ENCODE measurements at places on chromosomes 7 and 10.

DNA sequence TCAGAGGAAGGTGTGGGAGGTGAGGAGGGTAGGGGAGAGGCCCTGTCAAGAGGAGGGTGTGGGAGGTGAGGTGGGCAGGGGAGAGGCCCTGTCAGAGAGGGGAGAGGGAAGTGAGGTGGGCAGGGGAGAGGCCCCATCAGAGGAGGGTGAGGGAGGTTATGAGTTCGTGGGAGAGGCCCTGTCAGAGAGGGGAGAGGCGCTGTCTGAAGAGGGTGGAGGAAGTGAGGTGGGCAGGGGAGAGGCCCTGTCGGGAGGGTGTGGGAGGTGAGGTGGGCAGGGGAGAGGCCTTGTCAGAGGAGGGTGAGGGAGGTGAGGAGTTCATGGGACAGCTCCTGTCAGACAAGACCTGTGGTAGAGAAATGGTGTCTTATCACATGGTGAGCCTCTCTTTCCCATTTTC, 74.4 kb downstream of the INPP5A start:
- no peak for DNase-seq

DNA sequence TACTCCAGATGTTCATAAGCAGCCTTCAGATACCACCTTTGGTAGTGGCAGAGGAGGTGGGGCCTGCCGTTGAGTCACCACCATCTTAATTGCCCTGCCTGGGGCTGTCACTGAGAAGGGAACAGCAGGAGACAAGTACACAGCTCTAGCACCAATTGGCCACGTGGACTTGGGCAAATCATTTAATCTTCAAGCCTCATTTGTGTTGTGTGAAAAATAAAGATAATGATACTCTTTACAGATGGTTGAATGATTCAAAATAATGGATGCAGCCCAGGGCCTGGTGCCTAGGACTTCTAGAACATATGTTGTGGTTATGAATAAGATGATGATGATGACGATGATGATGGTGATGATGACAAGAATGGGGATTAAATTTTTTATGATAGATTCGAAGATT, 111.9 kb upstream of the ADAM12 start:
- no peak for DNase-seq

- DNase-seq: no peak
Observed at GRCh38 chr7:86786376-86786775, 142.7 kb downstream of the GRM3 start.

- no peak for DNase-seq
Observed at GRCh38 chr10:129719415-129719739, 244.7 kb downstream of the EBF3 start.

GRCh38 chr7:78203042-78203720, 404.6 kb downstream of the PHTF2 start:
- DNase-seq: no peak

DNA sequence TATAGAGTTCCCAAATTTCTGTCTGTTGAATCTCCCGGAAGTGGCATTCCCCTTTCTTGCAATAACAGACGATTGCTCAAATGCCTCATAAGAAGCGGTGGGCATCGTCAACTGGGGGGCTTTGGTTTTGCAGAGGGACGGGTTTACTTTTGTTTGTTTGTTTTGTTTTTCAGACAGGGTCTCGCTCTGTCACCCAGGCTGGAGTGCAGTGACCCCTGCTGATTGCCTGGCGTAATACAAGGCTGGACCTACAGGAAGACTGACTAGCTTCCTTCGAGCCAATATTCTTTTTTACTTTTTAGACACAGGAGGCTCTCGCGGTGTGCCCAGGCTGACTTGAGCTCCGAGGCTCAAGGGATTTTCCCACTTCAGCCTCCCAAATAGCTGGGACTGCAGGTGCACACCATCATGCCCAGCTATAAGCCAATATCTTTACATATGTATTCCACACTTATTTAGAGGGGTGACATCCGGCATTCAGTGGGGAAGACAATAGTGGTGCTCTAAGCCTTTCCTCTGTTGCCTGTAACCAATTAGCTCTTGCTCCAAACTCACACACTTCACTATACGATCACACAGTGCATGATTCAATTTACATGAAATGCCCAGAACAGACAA, 58.1 kb downstream of the FHIP2A start:
- no peak for DNase-seq

DNA sequence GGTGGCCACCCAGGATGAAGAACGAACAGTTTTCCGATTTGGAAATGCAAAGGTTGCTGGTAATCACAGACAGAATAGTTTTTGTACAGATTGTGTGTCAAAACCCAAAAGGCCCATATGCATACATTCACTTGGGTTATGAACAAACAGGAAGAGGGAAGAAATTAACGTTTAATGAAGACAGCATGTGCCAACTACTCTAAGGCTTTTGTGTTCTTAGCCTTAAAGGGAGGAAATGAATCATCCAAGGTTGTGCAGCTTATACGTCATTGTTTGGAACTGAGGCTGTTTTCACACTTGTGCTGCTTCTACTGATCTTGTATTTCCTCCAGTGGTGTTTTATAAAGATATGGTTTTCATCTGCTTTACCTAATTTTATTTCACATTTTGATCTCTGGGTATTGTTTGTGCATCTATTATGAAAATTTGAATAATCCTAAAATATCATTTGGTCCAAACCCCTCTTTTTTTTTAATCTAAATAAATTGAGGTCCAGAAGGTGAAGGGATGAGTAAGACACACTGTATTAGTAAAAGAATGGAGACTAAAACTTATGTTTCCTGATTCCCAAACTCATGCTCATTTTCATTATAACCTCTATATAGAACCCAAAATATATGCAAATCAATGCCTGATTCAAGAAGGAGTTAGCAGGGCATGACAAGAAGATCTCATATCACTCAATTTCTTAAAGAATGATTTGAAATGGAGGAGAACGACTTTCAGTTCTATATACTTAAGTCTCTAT, 373.1 kb downstream of the THSD7A start:
- DNase-seq: peak; percentile 24

DNA sequence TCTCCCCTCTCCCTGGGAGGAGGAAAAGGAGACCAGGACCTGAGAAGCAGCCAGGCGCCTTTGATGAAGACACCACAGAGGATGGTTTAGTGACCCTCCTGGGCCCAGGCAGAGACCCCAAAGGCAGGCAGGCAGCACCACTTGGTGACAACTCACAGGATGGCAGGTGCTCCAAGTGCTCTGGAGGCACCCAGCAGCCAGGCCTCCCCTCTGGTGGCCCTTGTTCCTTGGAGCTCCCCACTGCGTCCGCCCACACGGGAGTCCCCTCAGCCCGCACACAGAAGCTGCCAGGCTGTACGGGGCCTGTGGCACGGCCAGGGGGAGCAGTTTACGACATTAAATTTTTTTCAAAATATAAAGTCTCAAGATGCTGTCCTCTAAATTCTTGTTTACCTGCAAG, 607.1 kb upstream of the FOXK1 start:
- no peak for DNase-seq

DNA sequence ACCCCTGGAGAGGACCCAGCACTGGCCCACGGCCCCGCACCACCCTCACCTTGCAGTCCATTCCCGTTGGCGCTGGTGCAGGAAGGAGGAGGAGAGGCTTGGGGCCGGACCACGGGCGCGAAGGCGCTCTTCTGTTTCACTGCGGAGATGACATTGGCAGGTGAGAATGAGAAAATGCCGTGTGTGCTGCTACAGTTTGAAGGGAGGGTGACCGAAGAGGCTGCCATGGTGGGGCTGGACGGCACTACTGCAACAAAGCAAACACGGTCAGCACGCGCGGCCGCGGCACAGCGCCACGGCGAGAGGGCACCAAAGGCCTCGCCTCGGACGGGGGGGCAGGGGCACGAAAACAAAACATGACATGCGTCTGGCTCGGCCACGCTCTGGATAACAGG, 123.9 kb downstream of the EBF3 start:
- no peak for DNase-seq

- DNase-seq: no peak
Observed at GRCh38 chr7:47150497-47151260, 431.2 kb downstream of the TNS3 start.

GRCh38 chr7:132592231-132592920, 16.1 kb upstream of the PLXNA4 start:
- DNase-seq: no peak

- no peak for DNase-seq
Observed at GRCh38 chr7:2990949-2991470, 52.7 kb downstream of the CARD11 start.

DNA sequence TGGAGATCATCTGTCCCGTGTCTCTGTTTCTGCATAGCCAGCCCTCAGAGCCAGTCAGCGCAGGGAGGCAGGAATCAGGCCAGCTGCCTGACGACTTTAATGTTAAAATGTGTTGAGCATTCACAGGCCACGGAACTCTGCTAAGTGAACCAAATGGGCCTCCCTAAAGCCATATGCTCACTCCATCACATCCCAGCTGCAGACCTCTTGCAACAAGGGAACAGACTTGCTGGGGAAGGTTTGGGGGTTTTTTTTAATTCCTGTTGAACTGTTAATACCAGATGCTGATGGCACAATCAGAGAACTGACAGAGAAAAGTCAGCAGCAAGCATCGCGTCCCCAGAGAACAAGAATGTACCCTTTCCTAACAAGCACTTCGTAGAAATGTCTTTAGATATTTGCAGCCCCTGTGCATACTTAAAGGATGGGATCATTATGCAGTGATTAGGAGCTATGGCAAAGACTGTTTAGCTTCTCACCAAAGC, 900.4 kb upstream of the AUTS2 start:
- DNase-seq: no peak

DNA sequence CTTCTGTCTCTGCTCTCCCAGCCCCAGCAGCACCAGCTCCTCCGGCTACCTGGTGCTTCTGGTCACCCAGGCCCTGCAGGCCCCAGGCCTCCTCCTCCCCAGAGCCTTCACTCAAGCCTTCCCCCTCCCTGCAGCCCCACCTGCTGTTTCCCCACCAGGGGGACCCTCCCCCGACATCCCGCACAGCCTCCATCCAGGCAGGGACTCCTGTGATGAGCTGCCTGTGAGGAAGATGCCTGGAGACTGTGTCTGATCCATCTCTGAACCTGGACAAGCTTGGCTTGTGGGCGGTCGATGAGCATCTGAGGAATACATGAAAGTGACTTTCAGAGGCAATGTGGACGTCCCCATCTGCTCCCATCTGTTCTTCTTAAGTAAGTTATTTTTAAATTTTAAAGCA, 45.0 kb downstream of the RAMP3 start:
- no peak for DNase-seq

- DNase-seq: no peak
Observed at GRCh38 chr7:157495594-157495993, 158.8 kb downstream of the DNAJB6 start.

DNA sequence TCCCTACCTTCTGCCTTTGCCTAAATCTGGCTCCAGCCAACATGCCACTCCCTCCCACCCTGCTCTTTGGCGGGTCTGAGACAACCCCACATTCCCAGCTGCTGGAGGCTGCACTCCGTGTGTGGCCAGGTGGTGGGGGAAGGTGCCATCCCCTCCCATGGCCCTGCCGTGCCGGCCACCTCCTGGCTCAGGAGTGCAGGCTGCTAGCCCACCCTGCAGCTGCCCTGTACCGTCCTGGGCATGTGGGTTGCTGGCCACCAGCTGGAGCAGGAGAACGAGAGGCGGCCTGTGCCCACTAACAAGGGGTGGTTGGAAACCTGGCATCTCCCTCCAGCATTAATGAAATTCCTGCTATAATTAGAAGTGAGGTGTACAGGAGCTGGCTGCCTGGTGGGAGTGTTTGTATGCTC, 97.6 kb downstream of the ZMIZ1 start:
- no peak for DNase-seq

GRCh38 chr7:38545977-38546376, 85.2 kb downstream of the AMPH start:
- no peak for DNase-seq

GRCh38 chr7:29412912-29413311, 150.7 kb upstream of the PRR15 start:
- no peak for DNase-seq

GRCh38 chr7:67484244-67484751, 487.7 kb downstream of the TYW1 start:
- DNase-seq: peak; percentile 53

DNA sequence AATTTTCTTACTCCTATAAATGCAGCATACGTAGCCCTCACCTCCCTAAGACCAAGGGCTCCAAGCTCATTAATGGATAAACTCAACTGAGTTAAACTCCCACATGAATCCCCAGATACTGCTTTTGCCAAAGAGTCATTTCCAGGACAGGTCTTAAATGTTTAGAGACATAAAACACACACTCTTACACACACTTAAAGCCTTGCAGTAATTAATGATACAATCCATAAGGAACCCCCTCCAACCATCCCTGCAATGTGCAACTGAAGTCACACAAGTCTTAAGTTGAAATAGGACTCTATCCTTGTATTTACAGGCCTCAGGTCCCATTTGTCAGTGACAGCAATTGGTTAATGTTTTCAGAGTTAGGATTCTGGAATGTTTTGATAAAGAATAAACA, 194.1 kb downstream of the FANK1 start:
- DNase-seq: no peak

DNA sequence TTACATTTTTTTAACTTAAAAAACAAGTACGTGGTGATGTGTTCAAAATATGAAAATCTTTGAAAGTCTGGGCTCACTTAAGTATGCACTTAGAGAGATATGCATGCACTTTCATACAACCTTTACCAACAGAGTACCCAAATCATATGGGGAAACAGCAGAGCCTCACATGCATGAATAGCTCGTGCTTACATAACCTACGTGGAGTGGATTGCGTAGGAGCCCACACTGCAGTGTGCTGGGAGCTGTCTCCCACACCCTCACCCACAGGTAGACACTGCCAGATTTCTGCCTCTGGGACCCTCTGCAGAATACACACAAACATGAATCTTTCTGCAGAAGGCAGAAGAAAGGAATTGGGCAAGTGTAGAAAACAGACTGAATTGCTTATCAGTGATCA, 581 bp downstream of the CLCN1 start:
- DNase-seq: no peak

DNA sequence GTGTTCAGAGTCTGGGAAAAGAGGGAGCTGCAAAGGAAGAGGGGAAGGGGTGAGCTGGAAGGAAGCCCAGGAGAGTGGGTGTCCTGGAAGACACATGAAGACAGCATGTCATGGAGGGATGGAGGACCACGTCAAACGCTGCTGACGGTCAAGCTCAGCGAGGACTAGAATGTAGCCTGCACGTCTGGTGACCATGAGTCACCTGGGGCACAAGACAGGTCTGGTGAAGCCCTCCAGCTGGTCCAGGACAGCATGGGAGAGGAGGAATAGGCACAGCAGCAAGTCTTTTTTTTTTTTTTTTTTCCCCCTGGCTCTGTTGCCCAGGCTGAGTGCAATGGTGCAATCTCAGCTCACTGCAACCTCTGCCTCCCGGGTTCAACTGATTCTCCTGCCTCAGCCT, 19.6 kb upstream of the AMZ1 start:
- DNase-seq: no peak

DNA sequence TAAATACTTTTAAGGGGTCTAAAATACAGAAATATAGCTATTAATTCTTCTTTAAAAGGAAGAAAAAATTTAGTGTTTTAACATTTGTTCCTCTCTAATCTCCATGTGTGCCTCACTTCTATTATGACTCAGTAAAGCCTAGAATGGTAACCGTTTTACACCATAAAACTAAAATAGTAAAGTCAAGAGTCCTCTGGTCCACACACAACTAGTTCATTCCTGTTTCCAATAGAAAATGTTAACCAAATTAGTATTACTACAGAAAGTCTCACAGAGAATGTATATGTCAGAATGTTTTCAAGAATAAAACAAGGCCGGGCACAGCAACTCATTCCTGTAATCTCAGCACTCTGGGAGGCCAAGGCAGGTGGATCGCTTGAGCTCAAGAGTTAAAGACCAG, 55.8 kb downstream of the CNOT4 start:
- DNase-seq: no peak
